Lung (tissue), 17 donors: ENCODE measurements at places on chromosomes 5 and 9. TPM values are rescaled to one million over a fixed set of nuclear protein-coding genes. Genes with fewer than 3 reads are reported as not detected.

GRCh38 chr9:115364991-115365390 is 247.0 kb upstream of the TNC start:
- DNase-seq: no peak

DNA sequence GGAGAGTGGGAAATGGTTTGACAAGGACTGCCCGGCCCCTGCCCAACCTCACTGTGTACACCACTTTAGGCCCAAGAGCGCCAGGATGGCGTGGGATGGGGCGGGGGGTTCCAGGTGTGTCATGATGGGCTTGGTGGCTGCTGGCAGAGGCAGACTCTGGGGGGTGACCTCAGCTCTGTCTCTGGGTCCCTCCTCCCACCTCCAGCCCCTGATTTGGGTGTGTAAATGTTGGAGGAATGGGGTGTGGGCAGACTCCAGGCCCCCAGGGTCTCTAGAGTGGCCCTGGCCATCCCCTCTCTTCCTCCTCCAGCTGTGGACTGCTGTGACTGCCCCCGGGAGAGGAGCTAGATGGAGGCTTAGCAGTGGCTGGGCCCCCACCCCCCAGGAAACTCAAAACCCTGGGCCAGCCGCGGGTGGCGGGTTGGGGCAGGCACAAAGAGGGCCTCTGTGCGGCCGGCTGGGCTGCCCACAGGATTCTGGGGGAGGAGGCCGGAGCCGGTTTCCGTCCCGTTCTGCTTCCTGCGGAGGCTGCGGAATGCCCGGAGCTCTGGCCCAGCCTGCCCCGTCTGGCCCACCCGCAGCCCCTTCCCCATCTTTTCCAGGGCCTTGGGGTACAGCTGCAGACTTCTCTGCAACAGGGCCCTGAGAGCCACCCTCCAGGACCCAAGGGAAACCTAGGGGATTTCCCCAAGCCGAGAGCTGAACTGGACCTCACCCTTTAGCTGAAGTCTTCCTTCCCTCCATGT is 23.1 kb downstream of the CXXC5 start:
- peak; percentile 29 for DNase-seq

DNA sequence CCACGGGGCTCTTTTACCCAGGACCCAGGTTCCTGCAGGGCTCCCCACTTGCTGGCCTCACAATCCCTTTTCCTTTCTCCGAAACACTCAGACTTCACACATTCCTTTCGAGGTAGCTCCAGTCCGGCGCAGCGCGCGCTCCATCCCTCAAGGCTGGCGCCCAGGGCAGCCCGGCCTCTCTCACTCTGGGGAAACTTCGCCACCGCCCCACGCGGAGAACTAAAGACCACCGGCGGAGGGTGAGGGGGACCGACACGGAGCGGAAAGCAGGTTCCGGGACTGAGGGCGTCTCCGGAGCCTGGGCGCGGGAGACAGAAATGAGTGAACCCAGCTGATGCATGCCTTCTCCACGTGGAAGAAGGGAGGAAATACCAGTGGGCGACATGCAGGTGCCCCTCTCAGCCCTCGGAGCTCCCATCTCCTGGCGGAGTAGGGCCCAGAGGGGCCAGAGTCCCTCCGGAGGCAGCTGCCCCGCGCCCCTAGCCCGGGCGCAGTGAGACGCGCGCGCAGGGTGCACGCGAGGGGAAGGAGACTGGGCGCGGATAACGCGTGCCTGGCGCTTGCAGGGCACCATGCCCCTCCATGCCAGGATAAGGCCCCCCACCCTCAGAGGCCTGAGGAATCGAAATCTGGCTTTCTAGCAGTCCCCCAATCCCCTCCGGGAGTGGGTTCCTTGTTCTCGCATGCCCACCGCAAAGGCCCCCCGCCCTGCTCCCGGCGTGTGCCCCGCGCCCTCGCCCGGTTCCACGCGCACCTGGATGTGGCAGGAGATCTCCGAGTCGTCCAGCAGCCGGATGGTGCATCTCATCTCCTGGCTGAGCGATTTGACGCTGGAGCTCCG is 650 bp downstream of the FRMD3 start:
- DNase-seq: no peak

GRCh38 chr9:25418974-25419373 is 259.3 kb downstream of the TUSC1 start:
- DNase-seq: no peak

DNA sequence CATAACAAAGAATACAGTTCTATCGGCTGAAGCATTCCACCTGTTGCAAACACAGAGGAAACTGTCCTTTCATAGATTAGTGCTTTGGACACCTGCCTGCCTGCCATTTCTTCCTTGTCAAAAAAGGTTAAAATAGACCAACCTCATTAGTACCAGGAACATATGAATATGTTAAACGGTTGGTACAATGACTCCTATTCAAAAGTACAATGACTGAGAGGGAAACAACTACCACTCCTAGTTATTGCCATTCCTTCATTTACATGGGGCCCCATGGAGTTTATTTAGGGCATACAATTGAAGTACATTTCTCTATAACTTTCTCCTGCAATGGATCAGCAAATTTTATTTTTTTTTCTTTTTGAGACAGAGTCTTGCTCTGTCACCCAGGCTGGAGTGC is 77.4 kb upstream of the PIP5K1B start:
- no peak for DNase-seq

DNA sequence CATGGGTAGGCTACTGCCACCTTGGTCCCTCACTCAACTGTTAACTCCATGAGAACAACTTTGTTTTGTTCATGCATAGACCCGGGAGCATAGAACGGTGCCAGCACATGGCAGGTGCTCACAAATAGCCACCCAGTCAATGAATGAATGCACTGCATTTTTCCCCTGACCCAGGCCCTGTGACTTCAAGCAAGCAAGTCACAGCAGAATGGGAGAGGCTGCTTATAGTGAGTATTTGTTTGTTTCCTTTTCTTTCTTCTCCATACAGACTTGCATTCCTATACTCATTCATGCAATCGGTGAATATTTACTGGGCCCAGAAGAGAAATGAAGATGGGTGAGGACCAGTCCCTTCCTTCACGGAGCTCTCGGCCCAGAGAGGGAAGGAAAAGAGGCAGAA is 62.0 kb downstream of the SHB start:
- no peak for DNase-seq

DNA sequence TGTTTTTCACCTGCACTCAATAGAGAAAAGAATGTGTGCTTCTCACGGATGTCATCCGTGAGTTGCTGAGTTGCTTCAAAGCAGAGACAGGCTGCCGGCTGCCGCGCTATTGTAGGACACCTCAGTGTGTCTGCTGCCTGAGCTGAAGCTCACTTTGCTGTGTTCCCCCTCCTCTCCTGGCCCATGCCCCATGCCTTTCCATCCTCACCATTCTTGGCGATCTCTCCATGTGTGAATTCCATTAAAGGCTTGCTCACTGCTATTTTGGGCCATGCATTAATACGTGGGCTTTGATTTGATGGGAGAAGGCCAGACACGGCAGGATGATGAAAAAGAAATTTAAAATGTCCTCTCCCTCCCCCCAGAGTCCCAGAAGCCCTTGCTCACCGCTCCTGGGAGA is 14.5 kb downstream of the ADAM19 start:
- DNase-seq: no peak

DNA sequence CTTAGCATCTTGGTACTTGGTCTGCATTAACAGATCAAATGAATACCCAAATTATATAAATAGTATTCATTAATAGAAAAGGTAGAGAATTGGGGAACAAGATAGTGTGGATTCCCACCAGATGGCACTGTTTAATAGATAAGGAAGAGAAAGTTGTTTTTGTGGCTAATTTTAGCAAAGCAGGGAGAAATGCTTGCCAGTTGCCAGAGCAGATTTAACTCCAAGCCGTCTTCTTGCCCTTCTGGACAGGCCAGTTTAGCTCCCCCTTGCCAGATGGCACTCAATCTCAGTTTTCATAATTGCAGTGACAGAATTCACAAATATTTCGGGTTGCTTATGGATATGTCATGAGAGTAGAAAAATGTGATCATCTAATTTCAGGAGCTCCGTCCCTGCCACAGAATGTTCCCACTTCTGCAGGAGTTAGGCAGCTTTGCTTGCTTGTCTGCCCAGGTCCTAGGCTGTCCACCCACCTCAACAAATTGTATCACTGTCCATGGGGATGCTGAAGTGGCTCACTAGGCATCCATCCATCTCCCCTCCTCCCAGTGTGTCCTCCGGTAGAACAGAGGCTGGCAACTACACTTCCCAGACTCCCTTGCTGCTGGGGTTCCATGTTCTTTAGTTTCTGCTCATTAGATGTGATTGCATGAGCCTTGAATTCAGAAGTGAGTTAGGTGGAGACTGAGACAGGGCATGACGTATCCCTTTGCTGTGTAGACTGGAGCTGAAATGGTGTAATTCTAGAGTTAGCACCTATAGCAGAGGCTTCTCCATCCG is 11.8 kb upstream of the HEXB start:
- peak; percentile 63 for DNase-seq

YIPF5 gene
- 24.9 TPM for polyA plus RNA-seq

MRPL36 gene
- polyA plus RNA-seq: 62.8 TPM

PHF19 gene
- 20.3 TPM for polyA plus RNA-seq

ZNF462 gene
- polyA plus RNA-seq: 2.5 TPM

SMIM3 gene
- 54.8 TPM for polyA plus RNA-seq
